ENCODE measurements at places on chromosomes 6 and 20.

GRCh38 chr20:58707770-58708169 is 15.2 kb downstream of the NPEPL1 start:
- no peak for DNase-seq

GRCh38 chr20:2329286-2329685 is 33.5 kb downstream of the TGM3 start:
- no peak for DNase-seq

DNA sequence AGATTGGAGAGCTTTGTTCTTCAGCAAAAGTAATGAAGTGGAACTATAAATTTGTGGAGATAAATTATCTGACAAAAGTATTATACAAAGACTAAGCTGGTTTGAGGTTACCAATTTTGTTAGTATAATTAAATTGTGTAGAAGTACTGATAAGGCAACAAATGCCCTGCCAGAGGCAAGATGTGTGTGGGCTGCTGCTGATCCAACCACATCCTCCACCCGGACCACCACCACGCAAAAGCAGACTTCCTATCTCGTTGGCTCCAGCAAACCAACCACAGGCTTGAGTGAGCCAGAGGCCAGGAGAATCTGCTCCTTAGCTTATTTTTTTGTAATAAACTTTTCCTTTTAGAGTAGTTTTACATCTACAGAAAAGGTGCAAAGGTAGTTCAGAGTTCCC is 1.1 kb upstream of the MYLK4 start:
- DNase-seq = no peak

GRCh38 chr6:132490024-132490423 is 22.9 kb downstream of the STX7 start:
- no peak for DNase-seq

GRCh38 chr20:1308702-1309095 is 20.2 kb downstream of the SDCBP2 start:
- no peak for DNase-seq

All from AG08396 (cell line).